Hematopoietic multipotent progenitor cell treated with erythropoietin and hydrocortisone succinate and interleukin-3 and kit ligand, for 6 days (in vitro differentiated cells): ENCODE measurements at places on chromosomes 7 and 10.

DNA sequence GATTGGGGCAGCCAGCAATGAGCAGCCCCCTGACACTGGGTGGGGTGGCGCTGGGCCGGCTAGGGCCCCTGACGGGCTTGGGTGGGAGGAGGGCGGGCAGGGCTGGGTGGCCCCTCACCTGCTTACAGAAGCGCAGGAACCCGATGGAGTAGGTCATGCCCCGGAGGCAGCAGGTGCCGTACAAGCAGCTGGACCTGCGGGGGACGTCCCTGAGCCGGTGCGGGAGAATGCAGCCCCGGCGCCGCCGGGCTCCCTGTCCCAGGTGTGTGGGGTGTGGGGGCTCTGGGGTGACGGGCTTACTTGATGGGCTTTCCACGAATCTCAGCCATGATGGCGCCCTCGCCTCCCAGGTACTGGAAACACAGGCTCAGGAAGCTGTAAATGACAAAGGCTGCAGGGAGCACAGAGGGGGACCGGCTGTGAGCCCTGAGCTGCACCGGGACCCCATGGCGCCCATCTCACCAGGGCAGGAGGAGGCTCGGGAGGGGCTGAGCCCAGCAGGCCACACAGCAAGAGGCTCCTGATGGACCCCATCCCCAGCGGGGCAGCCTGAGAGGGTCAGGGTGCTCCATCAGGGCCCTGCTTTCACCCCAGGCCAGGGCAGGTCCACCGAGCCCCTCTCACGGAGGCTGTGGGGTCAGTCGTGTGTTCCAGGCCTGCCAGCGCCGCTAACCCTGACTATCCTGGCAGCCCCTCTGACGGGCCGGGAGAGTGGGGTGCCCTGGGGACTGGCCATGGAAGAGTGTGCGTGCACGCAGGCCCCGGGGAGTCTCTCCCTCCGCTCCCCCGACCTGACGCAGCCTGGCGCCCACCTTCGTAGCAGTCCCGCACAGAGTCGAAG, 5.8 kb downstream of the TMEM184A start:
- no peak for DNase-seq

GRCh38 chr10:132503581-132504421, 33.8 kb upstream of the INPP5A start:
- no peak for DNase-seq

DNA sequence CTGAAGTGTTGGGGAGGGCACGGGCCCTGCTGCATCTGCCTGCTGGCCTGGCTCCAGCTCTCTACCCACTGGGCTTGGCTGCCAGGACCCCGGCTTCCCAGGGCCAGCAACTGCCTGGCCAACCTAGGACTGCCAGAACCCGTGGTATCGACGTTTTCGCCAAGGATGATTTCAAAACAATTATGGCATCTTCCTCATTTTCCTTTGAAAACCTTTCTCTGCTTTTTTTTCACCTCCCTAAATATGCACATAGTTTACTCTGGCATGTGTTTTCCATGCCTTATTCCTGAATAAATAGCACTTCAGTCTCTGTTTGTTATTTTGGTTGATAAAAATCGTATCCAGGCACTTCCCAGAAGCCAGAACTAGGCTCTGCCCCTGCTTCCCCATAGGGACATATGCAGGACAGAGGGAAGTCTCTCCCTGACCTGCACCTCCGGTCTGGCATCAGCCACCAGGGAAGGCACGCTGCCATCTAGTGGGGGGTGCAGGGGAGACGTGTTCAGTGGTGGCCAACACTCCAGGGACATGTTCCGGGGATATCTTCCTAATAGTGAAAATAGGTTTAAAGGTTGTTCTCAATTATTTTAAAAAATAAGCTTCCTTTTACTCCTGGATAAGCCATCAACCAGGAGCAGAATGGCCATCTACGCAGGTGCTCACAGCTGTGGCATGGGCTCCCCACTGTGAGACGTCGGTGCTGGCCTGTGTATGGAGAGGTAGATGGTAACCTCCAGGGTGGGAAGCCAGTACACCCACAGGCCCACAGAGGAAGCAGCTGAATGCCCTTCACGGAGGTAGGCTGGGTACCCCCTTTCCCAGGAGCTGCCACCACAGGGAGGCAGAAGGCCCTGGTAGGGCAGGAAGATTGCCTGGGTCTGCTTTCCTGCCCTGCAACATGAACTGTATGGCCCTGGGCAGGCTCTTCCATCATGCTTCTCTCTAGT, 30.7 kb upstream of the ANTXRL start:
- DNase-seq = peak; percentile 74

DNA sequence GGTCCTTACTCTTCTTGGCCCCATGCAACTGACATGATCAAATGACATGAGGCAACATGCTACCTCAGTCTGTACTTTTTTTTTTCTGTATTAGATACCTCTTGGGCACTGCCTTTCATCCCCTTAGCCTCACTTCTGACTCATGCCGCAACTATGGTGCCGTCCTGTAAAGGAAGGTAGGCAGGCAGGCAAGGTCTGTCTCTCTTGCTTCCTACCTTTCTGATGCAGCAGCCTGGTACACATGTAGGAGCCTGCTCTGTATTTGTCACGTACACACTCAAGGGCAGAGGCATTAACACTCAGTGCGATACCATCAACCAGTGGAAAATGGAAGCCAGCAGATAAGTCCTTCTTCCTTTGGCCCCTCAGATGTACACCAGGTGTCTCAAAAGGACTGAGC, 146.7 kb downstream of the ATE1 start:
- DNase-seq = no peak

- no peak for DNase-seq
Observed at GRCh38 chr7:80885757-80886156, 33.1 kb downstream of the SEMA3C start.

GRCh38 chr10:69685426-69685801, 55.4 kb downstream of the FAM241B start:
- no peak for DNase-seq

GRCh38 chr7:17940951-17941431, 697 bp upstream of the SNX13 start:
- DNase-seq = peak; percentile 43

- DNase-seq = no peak
Observed at GRCh38 chr10:78462726-78463228, 429.1 kb downstream of the RPS24 start.

DNA sequence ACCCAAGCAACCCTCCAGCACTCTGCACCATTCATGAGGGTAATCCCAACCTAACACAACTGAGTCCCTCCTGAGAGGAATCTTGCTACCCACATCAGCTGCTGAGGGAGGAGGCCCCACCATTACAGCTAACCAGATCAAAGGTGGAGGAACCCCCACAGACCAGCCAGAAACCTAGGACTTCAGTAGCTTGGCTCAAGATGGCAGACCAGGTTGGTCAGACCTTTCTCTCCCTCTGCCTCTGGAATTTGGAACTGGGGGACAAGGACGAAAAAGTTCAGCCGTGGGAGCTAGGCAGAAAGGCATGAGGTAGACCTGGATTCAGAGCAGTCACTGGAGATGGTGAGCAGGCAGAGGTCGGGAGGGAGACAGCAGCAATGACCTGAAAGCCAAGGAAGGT, 101.3 kb upstream of the CACUL1 start:
- no peak for DNase-seq

DNA sequence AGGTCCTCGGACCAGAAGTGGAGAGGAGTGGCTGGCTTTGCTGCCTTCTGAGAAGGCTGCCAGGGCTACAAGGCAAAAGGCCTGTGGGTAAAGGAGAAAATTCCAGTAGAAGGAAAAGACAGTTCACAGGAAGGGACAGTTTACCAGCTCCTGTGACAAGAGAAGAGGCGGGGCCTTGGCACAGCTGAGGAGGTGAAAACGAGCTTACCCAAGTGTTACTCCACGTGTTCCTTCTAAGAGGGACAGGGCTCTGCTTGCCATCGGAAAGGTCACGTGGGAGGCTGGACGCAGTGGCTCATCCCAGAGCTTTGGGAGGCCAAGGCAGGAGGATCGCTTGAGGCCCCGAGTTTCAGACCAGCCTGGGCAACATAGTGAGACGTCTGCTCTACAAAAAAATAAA, 129.4 kb upstream of the ZNF746 start:
- DNase-seq = no peak

GRCh38 chr7:19105546-19105945, 11.9 kb downstream of the TWIST1 start:
- DNase-seq = no peak

- DNase-seq = no peak
Observed at GRCh38 chr10:104641937-104642657, 1.0 kb downstream of the SORCS3 start.

GRCh38 chr7:43872406-43873110, 3.2 kb upstream of the MRPS24 start:
- no peak for DNase-seq

DNA sequence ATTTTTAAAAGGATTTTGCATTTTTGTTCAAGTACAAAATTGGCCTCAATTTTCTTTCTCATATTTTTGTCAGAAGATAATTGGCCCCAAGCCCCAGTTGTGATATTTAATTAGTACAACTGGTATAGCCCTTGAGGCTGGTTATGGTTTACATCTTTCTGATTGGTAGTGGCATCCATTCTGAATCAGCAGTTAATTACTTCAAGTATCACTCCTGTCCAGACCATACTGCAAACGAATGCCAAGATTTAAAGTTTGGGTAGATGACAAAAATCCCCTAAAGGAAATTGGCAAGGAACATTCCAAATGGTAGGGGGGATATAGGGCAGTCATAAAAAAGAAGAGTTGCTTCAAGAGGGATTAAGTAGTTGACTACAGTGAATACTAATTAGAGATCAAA, 23.1 kb downstream of the MYPN start:
- no peak for DNase-seq

DNA sequence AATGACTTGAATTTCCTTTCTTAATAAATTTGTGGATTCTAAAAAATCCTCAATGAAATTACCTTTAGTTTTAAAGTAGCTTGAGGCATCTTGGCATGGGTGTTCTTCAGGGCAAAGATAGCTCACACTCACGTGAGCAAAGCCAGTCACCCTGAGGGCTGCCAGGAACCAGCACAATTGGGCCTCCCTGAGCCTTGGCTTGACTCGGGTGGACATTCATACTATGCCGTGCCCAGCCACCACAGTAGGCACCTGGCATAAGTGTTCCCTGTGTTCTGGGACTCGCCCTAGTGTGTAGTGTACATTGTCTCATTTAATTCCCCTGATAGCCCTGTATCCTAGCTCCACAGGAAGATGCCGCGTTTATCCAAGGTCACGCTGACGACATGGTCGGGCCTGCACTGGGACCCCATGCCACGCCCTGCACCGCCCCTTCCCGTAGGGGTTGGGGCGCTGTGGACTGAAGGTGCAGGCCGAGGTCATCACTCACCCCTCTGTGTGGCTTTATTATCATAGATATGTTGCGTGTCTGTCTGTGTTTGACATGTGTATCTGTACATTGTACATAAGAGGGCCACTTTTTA, 67.7 kb downstream of the DYNC2I1 start:
- DNase-seq = no peak

DNA sequence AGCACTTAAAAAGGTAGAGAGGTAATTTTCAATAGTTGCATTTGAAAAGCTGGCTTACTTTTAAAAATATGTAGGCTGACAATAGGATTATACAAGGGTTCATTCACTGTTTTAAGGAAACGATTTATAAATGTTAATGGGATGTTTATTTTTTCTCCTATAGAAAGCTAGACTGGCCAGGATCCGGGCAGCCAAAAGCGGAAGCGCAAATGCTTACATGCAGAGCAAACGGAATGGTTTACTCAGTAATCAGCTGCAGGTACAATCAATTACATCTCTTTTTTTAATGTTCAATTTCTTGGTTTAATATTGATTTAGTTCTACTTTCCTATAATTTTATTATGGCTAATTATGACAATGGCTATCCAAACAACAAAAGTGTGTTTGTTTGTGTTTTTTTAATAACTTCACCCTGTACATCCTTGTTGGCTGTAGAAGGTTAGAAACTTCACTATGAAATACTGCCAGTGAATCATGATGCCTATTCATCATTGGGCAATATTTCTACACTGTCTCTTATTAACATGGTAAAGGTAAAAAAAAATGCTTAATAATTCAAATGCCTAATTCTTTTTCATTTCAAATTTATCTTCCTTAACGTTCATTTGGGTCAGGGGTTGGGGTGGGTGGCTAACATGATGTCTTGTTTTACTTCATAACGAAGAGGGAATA, 116.4 kb downstream of the TSPAN12 start:
- DNase-seq = no peak

- no peak for DNase-seq
Observed at GRCh38 chr7:116322541-116322940, 112.2 kb downstream of the TES start.

DNA sequence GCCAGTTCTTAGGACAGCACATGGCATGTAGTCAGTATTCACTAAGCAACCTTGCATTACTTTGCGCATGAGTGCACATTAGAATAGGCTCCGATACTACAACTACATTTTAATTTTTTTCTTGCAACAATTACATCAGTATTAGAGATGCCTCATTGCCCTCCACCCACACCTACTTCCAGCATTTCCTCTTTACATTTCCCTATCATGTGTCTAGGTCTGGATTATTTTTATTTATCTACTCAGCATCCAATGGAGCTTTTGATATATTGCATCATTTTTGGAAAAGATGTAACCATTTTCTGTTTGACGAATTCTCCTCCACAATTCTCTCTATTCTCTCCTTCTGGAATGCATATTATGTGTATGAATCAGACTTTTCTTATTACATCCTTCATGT, 258.2 kb upstream of the GLI3 start:
- DNase-seq = no peak

GRCh38 chr7:100431286-100431735, 1.7 kb downstream of the MEPCE start:
- DNase-seq = no peak

GRCh38 chr7:128777156-128778123, 1.8 kb upstream of the OPN1SW start:
- DNase-seq = no peak
